ENCODE measurements at places on chromosomes 11 and 22. TPM values are rescaled to one million over a fixed set of nuclear protein-coding genes. Genes with fewer than 3 reads are reported as not detected.

DNA sequence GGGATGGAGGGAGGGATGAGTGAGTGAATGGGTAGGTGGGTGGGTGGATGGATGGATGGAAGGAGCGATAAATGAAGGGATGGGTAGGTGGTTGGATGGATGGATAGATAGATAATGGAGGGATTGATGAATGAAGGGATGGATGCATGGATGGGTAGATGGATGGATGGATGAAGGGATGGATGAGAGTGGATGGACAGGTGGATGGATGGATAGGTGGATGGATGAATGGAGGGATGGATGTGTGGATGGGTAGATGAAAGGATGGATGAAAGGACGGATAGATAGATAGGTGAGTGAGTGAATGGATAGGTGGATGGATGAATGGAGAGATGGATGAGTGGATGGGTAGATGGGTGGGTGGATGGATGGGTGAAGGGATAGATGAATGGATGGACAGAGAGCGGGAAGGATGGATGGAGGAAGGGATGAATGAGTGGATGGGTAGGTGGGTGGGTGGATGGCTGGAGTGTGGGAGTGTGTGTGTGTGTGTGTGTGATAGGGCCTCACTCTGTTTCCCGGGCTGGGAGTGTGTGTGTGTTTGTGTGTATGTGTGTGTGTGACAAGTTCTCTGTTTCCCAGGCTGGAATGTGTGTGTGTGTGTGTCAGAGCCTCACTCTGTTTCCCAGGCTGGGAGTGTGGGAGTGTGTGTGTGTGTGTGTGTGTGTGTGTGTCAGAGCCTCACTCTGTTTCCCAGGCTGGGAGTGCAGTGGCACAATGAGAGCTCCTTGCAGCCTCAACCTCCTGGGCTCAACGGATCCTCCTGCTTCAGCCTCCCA is 2.1 kb upstream of the PRR33 start:
- DNase-seq = no peak

- DNase-seq = no peak
Measured at GRCh38 chr22:42872821-42873220, 15.7 kb upstream of the ARFGAP3 start.

DNA sequence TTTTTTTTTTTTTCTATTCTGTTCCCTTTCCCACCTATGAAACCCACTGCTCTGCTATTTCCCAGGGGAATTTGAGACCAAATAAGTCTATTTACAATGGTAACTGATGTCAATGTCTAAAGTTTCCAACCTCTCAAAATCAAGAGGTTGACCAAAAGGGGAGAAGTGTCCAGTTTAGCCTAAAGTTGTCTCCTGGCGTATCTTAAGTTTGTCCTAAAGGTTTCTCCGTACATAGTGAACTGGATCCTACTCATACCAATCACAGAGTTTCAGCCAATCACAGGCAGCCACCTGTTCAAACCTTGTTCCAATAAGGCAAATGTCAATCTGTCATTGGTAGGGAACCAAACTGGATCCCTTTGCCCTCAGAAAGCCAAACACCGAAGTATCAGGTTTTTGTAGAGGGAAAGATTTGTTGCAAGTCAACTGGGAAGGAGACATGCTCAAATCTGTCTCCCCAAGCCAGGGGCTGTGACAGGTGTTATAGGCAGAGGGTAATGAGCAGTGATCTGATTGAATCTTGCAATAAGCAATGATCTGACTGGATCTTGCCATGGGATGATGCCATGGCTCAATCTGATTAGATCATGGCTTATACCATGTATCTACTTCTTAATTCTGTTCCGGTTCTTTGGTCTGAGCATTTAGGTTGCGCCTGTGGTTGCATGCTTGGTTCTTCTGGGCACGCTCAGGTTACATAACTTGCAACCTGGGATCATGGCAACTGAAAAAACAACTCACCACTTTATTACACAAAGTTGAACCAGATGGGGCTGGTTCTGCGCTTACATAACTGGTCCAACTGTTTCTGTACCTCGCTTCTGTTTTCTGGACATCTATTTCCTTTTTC is 1.1 kb upstream of the VPS37C start:
- no peak for DNase-seq

DNA sequence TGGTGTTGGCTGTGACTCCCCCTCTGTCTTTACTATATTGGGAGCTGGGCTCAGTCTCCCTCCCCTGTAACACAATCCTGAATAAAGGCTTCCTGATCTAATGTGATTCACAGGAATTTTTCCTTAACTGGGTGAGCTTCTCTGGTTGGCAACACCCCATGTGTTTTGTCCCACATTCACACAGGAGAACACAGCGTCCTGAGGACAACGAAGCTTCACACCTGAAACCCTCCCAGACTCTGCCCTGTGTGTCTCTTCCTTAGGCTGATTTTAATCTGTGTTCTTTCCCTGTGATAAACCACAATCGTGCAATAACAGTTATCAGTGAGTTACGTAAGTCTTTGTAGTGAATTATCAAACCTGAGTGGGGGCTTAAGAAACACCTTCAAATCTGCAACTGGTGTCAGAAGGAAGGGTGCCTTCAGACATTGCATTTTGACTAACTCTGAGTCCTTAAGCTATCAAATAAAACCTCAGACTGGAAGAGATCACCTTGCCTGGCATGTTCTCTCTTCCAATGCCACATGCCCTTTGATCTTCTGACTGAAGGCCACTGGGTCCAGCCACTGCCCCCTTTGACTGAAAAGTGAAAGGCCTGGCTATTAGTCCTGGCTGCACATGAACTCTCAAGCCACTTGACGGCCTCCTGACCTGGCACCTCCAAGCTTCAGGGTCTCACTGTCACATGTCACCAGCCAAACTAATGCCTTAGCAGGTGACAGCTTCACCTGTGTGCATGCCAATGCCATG is 17.3 kb downstream of the APOL3 start:
- peak; percentile 41 for DNase-seq

Gene PATE2
- total RNA-seq = not detected

DNA sequence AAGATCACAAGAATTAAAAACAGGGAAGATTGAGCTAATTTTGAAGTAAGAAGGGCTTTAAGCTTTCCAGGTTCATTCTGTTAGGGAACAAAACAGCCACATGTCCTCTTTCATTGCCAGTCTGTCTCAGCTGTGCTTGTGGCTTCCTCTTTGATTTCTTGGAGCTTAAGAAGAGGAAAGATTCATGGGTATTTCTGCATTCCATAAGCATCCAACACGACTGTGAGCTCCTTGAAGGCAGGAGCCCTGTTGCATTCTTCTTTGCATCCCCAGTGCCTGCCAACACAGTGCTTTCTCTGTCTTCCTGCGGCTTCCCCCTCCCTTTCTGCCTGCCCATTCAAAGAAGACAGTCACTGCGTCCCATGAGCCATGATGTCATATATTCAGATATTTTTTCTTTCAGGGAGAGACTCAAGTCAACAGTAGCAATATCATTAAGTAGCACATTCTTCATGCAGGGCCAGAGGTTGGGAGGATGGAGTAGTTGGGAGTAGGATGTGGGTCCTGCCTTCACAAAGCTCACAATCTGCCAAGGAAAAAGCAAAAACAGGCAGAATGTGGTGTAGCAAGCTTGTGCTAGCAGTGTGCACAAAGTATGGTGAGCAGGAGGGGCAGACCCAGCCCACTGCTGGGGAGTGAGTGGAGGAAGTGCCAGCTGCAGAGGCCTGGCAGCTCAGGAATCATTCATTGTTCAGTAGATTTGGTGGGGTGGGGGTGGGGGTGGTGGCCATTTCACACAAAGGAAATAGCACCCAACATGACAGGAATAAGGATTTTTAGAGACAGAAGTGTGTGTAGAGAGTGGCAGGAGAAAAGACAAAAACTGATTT is 162.1 kb upstream of the RASSF10 start:
- DNase-seq = no peak

DNA sequence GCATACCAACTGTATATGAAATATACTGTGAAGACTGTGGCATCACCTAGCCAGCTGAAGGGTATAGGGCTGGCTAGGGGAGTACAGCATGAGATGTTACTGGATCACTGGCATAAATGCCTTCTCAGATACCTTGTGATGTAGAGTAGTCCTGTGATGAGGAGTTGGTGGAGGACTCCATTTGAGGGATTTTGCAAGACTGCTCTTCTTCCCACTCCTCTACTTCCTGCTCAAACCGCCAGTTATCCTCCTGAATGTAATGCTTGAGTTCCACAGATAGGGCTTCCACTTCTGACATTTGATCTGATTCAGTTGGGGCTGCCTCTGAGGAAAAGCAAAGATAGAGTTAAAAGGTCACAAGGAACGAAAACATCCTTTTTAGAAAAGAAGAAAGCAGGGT is 29.3 kb downstream of the CLDN25 start:
- DNase-seq = no peak

Gene EXPH5
- 1.1 TPM for total RNA-seq

Gene HEPN1
- not detected for total RNA-seq

Gene MYBPC3
- total RNA-seq = not detected

DNA sequence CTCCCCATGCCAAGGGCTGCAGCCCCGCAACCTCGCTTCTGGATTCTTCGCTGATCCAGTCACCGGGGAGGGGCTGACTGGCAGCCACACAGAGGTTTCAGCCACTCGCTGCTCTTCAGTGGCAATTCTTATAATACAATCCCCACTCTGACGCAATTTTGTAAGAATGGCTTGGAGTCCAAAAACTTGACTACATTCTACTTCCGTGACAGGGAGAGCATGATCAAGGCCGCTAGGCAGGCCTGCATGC is 14.9 kb downstream of the PPM1F start:
- DNase-seq = no peak

GRCh38 chr22:23237201-23237798 is 57.0 kb downstream of the BCR start:
- no peak for DNase-seq
